ENCODE measurements at places on chromosomes 12 and 14. TPM values are rescaled to one million over a fixed set of nuclear protein-coding genes. Genes with fewer than 3 reads are reported as not detected.

- DNase-seq: no peak
Observed at GRCh38 chr12:129075460-129076208, 222.4 kb downstream of the GLT1D1 start.

GRCh38 chr14:83419420-83419819, 1885.8 kb upstream of the SEL1L start:
- DNase-seq: no peak

GRCh38 chr12:67534681-67535080, 113.9 kb upstream of the DYRK2 start:
- DNase-seq: no peak

DNA sequence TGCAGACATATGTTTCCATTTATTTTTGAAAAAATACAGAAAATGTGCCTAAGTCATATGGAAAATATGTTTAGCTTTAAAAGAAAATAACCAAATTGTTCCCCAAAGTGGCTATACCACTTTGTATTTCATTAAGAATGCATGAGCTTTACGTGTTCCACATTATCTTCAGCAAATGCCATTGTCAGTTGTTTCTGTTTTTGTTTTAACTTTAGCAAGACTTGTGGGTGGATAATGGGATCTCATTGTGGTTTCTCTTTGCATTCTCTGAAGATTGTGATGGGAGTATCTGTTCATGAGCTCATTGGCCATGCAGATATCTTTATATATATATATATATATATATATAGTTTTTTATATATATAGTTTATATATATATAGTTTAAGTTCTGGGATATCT, 181.5 kb downstream of the CCER1 start:
- DNase-seq: no peak

The ACSM4 gene
- total RNA-seq: not detected

DNA sequence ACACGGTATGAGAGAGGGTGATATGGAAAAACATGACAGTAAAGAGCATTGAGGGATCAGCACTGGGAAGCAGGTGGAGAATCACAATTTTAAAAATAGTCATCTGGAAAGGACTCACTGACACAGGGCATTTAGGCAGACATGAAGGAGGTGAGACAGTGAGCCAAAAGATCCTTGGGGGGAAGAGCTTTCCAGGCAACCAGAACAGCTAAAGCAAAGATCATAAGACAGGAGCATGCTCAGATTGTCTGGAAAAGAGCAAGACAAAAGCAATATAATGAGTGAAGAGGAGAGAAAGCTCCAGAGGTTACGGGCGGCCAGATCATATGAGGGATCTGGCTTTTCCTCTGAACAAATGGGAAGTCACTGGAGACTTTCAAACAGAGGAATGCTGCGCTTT, 63.9 kb downstream of the DENND5B start:
- DNase-seq: no peak

GRCh38 chr14:101074196-101075024, 170.9 kb upstream of the RTL1 start:
- no peak for DNase-seq

DNA sequence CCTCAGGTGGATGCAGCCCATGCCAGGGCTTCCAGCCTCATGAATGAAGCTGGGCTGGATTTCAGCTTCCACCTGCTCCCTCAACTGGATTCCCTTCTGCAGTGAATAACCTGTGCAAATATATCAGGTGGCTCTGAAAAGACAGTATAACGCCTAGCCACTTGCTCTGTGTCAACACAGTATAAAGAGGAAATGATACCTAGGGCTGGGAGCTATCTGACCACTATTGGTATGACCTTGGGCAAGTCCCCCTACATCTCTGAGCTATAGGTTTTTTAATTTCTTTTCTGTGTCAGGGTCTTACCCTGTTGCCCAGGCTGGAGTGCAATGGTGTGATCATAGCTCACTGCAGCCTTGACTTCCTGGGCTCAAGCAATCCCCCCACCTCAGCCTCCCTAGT, 19.8 kb downstream of the ISM2 start:
- no peak for DNase-seq

- DNase-seq: no peak
Observed at GRCh38 chr12:120740871-120741270, 15.2 kb downstream of the ACADS start.

GRCh38 chr12:41418586-41418985, 230.5 kb downstream of the PDZRN4 start:
- DNase-seq: no peak

The WNT1 gene
- not detected for total RNA-seq

DNA sequence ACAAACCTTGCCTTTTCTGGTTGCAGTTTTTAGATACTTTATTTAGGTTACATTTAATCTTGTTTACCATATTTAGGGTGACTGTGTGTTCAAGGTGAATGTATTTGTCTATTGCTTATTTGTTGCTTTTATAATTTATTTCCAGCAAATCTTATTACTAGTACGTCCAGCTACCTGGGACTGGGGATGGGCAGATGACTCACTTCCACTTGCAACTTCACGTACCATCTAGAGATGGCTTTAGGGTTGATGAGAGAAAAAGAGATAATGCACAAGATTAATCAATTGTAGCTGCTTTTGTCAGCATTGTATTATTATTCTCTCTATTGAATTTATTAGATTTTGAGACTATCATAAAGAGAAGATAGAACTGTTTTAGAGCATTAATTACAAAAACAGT, 5.1 kb downstream of the MIPOL1 start:
- no peak for DNase-seq

The TAS2R43 gene
- 1.3 TPM for total RNA-seq

The LRIG3 gene
- 69.8 TPM for total RNA-seq

GRCh38 chr12:122123051-122123760, 44.6 kb downstream of the MLXIP start:
- DNase-seq: no peak

DNA sequence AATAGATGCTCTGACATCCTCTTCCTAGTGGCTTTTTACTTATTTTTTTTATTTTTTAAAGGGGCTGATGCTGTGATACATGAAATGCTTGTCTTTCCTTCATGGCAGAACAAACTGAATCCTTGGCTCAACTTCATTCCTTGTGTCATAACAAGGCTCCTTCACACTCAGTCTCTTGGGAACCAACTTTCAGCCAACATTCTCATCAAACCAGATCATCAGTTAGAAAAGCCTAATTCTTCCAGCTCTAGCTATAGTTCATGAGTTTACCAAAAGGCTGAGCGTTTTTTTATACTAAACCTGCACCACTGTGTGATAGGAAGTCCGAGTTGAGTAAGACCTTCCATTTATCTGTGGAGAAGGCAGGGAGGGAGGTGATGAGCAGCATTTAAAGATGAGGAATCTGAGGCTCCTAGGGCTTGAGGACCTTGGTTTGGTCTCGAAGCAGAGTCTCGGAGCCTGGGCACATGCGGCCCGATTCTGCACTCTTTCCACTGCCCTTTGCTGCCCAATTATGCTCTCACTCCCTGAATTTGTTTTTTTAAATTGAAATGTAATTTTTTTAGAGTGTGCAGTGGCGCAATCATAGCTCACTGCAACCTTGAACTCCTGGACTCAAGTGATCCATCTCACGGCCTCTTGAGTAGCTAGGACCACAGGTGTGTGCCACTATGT, 8.2 kb downstream of the GPRC5D start:
- no peak for DNase-seq

The NR1H4 gene
- total RNA-seq: not detected

- no peak for DNase-seq
Observed at GRCh38 chr12:71872972-71873371, 33.4 kb downstream of the TBC1D15 start.

The OLR1 gene
- not detected for total RNA-seq

The RNU7-1 gene
- not detected for total RNA-seq
